Activated CD4-positive, CD25-positive, alpha-beta regulatory T cell (primary cell): ENCODE measurements at places on chromosomes 7 and 10.

- no peak for DNase-seq
These were observed 734 bp downstream of the CHST3 start for GRCh38 chr10:71964743-71965515.

GRCh38 chr7:134520130-134520529, 7.2 kb upstream of the AKR1B10 start:
- DNase-seq: no peak

- DNase-seq: no peak
These were observed 26.2 kb downstream of the CCDC6 start for GRCh38 chr10:59880019-59880717.

DNA sequence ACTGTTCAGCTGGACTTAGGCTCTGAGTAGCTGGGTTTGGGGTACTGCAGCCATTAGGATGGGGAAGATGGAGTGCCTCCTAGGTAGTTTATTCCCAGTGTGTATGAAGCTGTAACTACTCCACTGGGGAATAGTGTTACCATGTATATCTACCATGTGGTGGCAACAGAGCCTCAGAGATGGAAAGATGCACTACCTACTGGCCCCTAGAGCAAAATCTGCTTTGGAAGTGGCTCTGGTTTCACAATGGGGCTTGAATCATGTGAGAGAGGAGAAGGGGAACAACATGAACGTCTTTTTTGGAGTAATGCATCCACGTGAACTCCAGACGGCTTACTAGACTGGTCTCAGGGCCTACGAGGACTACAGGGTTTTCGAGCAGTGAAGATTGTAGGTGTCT, 167.3 kb downstream of the CALCR start:
- no peak for DNase-seq

GRCh38 chr10:34112171-34112782, 702.8 kb downstream of the PARD3 start:
- no peak for DNase-seq

GRCh38 chr7:22945584-22945983, 68.3 kb downstream of the HYCC1 start:
- DNase-seq: no peak

GRCh38 chr7:141640239-141640840, 61.6 kb downstream of the DENND11 start:
- no peak for DNase-seq

GRCh38 chr7:150388306-150388705, 9.2 kb downstream of the ZNF775 start:
- no peak for DNase-seq
